ENCODE measurements at places on chromosomes 6 and 20.

GRCh38 chr6:14453712-14454472, 336.3 kb downstream of the CD83 start:
- DNase-seq: no peak

DNA sequence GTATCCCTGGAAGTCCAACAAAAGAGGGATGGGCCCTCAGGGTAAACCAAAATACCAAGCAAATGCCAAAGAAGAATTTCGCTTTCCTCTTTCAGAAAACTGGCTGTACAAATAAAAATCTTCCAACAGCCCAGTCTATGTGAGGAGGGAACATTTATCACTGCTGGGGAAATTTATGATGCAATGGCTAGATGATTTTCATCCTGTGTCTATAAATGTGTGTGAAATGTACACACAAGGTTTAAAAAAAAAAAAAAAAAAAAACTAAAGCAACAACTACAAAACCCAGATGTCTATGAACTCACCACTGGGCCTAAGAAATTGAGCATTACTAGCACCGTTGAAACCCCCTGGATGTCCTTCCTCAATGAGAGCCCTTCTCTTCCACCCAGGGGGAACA, 68.7 kb upstream of the SLC4A11 start:
- no peak for DNase-seq

DNA sequence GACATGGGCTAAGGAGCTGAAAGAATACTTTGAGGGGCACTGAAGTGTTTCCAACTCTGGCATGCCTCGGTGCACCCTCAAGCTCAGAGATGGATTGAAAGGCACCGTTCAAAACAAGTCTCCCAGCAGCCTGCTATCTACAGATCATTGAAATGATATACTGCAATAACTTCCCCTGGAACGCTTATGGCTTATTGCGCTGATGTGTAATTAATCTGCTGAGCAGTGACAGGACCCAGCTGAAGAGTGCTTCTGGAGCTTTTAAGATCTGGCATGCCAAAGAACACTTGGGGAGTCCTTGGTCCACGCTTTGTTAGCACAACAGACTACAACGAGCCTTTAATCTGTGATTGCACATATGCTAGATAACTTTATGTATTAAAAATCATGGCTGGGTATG, 708.2 kb downstream of the PRKN start:
- no peak for DNase-seq

GRCh38 chr6:71889366-71889765, 3.0 kb downstream of the RIMS1 start:
- DNase-seq: no peak

GRCh38 chr6:126880964-126881363, 237.5 kb upstream of the RSPO3 start:
- DNase-seq: no peak

GRCh38 chr20:61186771-61187472, 65.1 kb upstream of the CDH4 start:
- no peak for DNase-seq

- no peak for DNase-seq
Observed at GRCh38 chr6:130189531-130190397, 33.0 kb downstream of the SAMD3 start.

DNA sequence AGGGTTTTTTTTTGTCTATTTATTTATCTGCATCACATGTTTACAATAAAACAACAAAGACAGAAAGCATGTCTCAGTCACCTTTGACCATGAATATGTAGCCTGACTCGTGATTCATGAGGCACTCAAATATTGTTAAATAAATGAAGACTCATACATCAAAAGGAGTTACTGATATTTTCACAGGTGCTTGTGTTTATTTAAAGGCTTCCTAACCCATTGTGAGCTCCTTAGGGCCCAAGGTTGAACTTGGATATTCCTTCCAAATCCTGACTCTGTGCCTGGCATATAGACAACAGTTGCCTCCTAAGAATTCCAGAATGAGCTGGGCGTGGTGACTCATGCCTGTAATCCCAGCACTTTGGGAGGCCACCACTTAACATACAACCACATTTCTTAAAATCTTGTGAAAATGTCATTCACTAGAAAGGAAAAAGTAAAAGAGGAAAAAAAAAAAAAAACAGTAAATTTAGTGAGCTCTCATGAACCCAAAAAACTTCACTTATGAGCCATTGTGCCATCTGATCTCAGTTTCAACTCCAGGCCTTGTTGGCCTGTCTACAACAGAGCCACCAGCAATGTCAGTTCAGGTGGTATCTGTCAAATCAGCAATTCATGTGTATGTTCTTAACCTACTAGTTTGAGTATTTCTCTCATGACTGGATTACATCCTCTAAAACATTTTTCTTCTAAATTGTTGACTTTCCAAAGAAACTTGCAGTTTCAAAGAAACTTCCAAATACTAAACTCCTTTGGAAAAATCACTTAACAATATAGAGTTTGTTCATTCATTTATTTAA, 162.7 kb upstream of the MARCKS start:
- DNase-seq: no peak

GRCh38 chr6:95515975-95516374, 61.4 kb upstream of the MANEA start:
- DNase-seq: no peak

- no peak for DNase-seq
Observed at GRCh38 chr6:108736002-108736361, 112.2 kb upstream of the ARMC2 start.

DNA sequence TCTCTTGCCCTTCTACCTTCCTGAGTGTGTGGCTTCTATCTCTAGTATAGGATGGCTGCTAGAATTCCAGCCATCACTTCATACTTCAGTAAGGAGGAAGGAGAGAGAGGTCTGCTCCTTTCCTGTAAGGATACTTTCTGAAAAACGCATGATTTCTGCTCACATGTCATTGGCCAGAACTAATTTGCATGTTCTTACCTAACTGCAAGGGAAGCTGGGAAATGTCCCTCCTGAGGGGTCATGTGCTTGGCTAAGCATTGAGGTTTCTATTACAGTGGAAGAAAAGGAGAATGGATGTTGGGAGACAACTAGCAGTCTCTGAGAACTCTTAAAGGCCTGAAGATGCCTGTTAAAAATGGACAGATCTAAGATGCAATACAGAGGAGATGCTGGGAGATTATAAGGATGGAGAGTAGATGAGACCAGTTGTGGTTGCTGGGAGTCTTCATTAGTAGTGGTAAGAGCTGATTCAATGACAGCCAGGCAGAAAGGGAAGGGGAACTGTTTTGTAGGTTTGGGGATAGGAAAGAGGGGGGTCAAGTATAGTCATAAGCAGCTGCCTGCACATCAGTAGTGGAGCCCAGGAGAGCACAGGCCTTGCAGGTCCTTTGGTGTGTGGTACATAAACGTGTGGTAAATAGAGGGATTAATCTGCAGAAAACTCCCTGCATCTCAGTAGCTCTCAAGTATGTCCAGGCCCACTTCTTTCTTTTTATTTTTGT, 20.2 kb downstream of the CDS2 start:
- no peak for DNase-seq

DNA sequence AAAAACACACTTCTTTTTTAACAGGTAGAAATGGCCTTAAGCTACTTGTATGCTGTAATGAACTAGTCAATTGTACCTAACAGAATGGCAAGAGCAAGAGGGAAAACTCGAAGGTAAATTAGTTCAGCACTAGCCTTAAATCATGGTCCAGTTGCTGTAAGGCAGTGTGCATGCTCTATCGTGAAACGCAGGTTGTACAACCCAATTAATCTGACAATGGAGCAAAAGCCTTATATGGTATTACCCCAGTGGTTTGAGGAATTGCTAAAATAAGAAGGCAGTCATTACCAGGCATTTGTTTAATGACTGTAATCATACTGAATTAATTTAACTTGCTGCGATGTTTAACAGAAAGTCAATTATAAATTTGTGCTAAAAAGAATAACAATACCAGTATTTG, 69.3 kb upstream of the SOX4 start:
- no peak for DNase-seq

- no peak for DNase-seq
Observed at GRCh38 chr6:17656092-17656491, 50.6 kb downstream of the NUP153 start.

DNA sequence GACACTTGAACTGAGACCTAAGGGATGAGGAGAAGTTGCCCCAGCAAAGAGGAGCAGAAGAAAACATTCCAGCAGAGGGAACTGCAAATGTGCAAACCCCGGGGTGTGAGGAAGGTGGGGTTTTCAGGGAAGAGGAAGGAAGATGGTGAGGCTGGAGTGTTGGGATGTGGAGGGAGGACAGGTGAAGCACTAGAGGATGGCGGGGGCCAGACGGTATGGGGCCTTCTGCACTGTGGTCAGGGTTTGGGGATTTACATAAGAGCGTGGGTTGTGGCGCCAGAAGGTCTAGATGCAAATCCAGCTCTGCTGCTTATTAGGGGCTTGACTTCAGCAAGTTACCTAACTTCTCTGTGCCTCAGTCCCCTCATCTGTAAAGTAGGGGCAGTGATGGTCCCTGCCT, 16.0 kb downstream of the DLGAP4 start:
- DNase-seq: no peak

DNA sequence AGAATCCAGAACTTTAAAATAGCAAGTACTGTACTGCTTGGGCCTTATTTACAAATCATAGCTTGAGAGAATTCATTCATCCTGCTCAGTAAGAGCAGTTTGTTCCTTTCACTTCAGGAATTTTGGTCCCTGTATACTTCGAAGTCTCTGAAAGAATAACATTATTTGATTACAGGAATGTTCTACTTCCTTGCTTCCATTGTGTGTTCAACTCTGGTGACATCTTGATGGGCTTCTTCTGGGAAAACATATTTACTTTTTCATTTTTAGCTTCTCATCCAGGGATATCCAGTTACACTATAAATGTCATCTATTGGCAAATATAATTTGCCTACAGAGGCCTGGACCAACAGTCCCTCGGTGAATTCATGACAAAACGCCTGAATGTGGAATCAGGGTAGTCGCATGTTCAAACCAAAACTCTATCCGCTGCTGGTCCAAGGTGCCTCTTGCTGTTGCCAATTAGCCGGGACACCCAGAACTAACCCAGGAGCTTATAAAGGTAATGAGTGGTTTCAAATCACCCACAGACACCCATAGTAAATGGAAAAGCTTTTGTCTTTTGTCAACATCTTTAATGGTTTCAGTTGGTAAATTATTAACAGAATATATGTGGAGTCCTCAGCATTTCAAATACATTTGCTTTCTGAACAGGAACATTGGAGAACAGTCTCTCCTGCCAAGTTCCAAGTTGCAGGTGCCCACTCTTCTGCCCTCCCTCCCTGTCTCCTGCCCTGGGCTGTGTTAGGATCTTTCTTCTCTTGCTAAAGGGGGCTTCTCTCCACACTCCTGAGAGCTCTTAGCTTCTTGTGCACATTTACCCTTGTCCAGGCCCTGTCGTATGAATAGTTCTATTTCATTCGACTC, 162.5 kb upstream of the CITED2 start:
- no peak for DNase-seq

DNA sequence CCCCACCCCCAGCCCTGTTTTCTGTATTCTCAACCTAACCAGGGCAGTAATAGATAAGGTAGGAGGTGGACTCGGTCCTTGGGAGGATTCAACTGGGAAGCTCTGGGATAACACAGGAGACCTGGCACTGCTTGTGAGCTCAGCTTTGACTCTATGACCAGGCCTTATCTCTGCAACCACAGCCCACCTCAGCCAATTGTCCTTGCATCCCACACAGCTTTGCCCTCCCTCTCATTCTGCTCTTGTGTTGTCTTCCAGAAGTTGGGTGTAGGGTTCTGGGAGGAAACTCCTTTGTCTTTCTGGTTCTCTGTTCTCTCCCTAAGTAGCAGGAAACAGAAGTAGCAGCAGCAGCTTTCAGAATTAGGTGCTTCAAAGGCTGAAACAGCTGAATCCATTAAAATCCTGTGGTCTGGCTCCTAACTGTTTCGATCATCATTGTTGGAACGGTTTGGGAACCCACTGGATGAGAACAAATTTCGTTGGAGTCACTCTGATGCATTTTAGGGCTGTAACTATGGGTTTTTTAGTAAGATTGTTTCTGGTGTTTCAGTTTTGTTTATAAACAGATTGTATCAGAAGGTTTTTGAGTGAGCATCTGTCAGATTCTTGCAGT, 32.4 kb upstream of the SNX9 start:
- no peak for DNase-seq

GRCh38 chr20:32282461-32282860, 5.0 kb downstream of the KIF3B start:
- no peak for DNase-seq

- no peak for DNase-seq
Observed at GRCh38 chr6:161748535-161749416, 474.9 kb upstream of the AGPAT4 start.

DNA sequence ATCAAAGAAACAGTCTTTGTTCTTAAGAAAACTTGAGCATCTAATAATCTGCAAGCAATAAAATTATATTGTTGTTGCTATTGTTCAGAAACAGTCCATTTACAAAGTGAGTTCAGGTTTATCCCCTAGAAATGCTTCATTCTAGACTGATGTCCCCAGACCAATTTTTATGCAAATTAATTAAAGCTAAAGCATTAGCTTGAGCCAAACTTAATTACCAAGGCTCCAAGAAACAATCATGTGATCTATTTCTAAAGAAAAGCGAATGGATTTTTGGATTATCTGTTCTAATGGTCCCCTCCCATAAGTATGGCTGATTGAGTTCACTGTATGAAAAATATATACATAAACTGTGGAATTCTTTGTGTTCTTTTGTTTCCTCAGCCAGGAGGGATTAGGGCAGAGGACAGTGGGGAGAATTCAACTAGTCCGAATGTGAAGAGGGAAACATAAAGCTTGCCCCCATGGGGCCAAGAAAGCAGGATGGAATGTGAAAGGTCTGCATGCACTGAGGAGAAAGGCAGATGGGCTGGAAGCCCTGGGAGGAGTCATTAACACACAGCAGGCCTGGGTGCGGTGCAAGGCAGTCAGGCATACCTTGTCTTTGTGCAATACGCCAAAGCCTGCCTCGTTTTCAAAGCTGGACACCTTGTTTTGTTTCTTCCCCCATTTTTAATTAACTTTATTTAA, 597.1 kb downstream of the KIF16B start:
- DNase-seq: no peak

DNA sequence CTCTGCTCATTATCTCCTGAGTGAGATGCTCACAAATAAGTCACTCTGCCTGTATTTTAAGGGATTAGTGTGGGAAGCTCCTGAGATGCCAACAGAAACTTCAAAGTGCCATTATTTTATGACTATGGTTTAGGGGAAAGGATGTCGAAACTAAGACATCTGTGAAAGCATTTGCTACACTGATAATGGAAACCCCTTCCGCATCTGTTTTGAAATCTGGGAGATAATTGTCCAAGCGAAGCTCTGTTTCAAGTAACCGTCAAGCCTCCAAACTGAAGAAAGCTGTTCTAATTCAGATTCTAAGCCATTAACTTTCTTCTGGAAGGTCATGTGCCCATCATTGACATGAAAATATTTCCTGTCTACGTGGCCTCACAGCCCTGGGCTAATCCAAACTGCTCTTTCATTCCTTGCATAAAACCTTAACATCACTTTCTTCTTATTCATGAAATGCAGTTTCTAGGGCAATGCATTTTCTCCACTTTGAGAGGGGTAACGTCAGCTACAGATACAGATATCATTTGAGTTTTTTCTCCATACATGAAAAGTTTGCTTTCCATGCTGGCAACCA, 932.0 kb downstream of the C6orf118 start:
- no peak for DNase-seq

- DNase-seq: no peak
Observed at GRCh38 chr20:48171626-48172356, 386.5 kb upstream of the SULF2 start.

GRCh38 chr20:6583134-6583738, 184.2 kb upstream of the BMP2 start:
- no peak for DNase-seq

GRCh38 chr6:129440691-129441090, 269.3 kb downstream of the ARHGAP18 start:
- DNase-seq: no peak
